ENCODE measurements at places on chromosomes 2 and 18. TPM values are rescaled to one million over a fixed set of nuclear protein-coding genes. Genes with fewer than 3 reads are reported as not detected.

Gene ESPNL
- total RNA-seq, result 0.86 TPM

- H3K27me3 ChIP-seq, result no peaks in the 10 kb centered on the region
- no peaks in the 10 kb centered on the region for H3K36me3 ChIP-seq
- H3K4me1 ChIP-seq, result no peaks in the 10 kb centered on the region
Measured at GRCh38 chr2:147759536-147759935, 85.3 kb upstream of the ACVR2A start.

GRCh38 chr2:72137498-72138010 is 10.1 kb downstream of the CYP26B1 start:
- H3K4me1 ChIP-seq, result peaks cover 8% of the 10 kb centered on the region
- H3K36me3 ChIP-seq, result no peaks in the 10 kb centered on the region
- no peak overlapping the region for H3K4me3 ChIP-seq
- DNase-seq, result peak; percentile 68

Gene MARS2
- total RNA-seq, result 15.1 TPM

- H3K36me3 ChIP-seq, result no peaks in the 10 kb centered on the region
- no peak overlapping the region for H3K27ac ChIP-seq
- H3K4me3 ChIP-seq, result no peak overlapping the region
- DNase-seq, result peak; percentile 89
- no peaks in the 10 kb centered on the region for H3K27me3 ChIP-seq
Measured at GRCh38 chr18:23629444-23629946, 33.2 kb downstream of the ANKRD29 start.

Gene KCNIP3
- total RNA-seq, result 0.46 TPM

DNA sequence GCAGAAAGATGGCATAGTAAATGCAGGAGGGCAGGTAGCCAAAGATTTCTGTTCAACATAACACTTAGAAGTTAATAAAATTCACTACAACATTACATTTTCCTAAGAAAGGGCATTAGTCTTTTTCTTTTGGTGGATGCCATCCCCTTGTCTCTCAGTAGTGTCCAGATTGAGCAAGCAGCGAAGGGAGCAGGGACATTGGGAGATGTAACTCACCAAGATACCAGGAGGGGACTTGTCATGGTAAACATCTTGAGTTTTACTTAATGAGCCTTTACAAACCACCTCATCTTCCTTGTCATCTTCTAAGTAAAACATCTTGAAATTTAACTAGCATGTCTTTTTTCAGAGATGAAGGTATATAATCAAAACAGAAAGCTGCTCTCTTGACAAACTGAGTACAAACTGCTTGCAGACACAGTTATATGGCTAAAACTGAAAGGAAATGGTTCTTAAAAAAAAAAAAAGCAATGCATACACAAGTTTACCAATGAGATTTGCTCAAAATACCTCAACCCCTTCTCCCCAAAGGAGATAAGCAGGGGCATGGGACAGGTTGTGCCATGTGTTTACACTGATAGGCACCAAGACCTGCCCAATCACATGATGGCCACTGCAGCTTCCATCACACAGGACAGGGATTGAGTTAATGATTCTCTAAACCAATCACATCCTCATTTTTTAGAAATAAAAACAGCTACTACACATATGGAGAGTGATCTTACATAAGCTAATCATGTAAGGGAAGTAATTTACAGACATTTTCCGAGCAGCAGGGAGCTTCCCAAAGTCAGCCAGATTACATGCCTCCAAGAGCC is 30.3 kb downstream of the LPIN2 start:
- H3K4me3 ChIP-seq, result peak overlapping the region; percentile 60
- peak; percentile 89 for DNase-seq
- peaks cover 6% of the 10 kb centered on the region for H3K4me1 ChIP-seq
- H3K27me3 ChIP-seq, result no peaks in the 10 kb centered on the region

- H3K4me1 ChIP-seq, result no peaks in the 10 kb centered on the region
- DNase-seq, result no peak
- H3K4me3 ChIP-seq, result no peak overlapping the region
Measured at GRCh38 chr18:10141559-10141958, 227.7 kb downstream of the VAPA start.

Gene MYOM1
- 45.9 TPM for total RNA-seq

DNA sequence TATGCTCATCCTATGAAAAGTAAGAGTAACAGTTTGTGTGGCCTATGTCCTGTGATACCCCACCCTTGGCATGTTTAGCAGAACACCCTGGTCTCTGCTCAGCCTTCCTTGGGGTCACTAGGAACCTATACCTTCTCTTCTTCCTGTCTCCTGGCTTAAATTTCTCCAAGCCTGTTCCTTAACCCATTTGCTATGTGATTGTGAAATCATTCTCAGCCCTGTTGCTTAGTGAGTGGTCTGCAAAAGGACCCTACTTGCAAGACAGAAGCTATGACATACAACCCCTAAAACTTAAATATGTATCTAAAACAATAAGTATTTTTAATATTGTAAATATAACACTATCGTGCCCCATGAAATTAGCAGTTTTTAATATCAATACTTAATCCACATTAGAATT is 524.7 kb downstream of the PARD3B start:
- H3K4me3 ChIP-seq, result no peak overlapping the region
- DNase-seq, result no peak
- H3K4me1 ChIP-seq, result no peaks in the 10 kb centered on the region
- H3K27me3 ChIP-seq, result no peaks in the 10 kb centered on the region
- no peaks in the 10 kb centered on the region for H3K36me3 ChIP-seq

All from right lobe of liver (tissue), 6 donors.